ENCODE measurements at places on chromosomes 4 and X.

DNA sequence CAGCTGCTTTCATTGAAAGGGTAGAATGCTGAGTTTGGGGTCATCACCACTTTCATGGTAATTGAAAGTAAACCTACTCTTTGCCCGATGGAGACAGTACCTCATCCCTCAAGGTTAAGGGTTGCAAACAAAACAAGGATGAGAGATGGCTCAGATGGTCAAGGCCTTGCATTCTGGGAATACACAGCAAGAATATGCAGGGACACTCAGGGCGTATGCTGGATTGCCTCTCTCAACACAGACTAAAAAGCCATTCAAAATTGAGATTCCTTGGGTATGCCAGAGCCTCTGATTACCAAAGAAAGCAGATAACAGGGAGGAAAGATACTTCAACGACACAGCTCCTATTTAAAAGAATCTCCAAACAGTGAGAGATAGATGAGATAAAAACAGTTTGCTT, 310.4 kb downstream of the ARAP2 start:
- no peak overlapping the region for H3K27ac ChIP-seq
- no peak for DNase-seq
- no peaks in the 10 kb centered on the region for H3K4me1 ChIP-seq
- no peaks in the 10 kb centered on the region for H3K27me3 ChIP-seq
- H3K4me3 ChIP-seq = no peak overlapping the region

DNA sequence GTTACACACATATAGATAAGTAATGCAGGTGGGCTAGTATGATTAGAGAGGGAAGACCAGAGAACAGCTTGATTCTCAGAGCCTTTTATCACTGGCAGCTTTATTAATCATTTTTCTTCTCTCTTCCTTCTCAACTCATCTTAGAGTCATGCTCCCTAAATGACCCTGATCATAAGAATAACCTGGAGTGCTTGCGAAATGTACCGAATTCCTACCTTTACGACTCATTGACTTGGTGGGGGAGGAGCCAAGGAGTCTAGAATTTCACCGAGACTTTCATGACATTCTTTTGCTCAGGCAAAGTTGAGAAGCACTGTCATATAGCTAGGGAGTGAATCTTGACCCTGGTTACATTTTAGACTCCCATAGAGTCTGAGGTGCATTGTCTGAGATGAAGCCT, 298.9 kb upstream of the PUDP start:
- H3K27ac ChIP-seq = no peak overlapping the region
- no peaks in the 10 kb centered on the region for H3K27me3 ChIP-seq
- no peaks in the 10 kb centered on the region for H3K36me3 ChIP-seq
- DNase-seq = no peak
- H3K4me3 ChIP-seq = no peak overlapping the region

DNA sequence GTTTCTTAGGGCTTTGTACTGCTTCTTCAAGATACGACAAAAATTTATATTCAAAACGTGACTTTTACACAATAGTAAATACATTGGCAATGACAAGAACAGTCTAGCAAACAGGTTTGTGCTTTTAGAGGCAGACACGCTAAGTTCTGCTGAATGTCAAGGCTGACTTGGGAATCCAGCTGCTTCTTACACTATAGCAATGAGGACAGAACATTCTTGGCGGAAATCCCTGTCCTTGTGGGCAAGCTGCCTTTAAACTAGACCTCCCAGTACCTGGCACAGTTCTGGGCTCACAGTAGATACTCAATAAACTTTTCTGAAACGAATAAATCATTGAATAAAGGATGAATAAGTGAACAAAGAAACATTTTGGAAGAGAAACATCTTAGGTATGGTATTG, 148.2 kb downstream of the RASL11B start:
- peaks cover 18% of the 10 kb centered on the region for H3K4me1 ChIP-seq
- no peaks in the 10 kb centered on the region for H3K27me3 ChIP-seq
- DNase-seq = peak; percentile 53
- H3K27ac ChIP-seq = no peak overlapping the region

DNA sequence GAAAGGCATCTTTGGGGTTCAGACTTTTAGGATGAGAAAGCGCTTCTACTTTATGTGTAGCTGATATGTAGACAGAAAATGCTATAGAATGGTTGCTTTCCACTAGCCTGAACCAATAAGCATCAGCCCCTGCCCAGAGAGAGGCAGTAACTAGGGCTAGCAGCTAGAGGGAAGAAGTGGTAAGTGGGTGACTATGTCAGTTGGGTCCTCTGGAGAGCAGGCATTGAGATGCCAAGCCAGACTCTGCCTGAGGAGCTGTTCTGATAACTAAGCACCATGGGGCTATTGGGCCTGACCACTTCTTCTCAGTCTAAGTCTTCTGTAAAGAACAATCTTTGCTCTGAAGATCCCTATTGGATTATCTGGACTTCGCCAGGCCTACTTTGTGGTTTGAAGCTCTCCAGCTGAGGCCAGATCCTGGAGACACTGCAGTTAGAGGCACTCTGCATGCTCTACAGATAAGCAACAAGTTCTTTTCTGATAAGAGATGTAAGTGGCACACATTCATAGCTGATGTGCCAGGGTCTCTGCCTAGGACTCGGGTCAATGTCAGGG, 146.1 kb downstream of the RBM46 start:
- H3K27ac ChIP-seq = no peak overlapping the region
- H3K4me1 ChIP-seq = no peaks in the 10 kb centered on the region
- H3K4me3 ChIP-seq = no peak overlapping the region

- peak within 1 kb of the TSS; percentile 34 for H3K4me3 ChIP-seq
- no peak within 1 kb of the TSS for H3K27ac ChIP-seq
- H3K27me3 ChIP-seq = peaks cover 21% of the 10 kb centered on the region
- no peaks in the 10 kb centered on the region for H3K36me3 ChIP-seq
These were observed at the start of gene SNCA for GRCh38 chr4:89836897-89837384. Gene SNCA, minus strand, starts transcription at chr4:89837161. Its CDS starts 1,494 bp downstream, at chr4:89835667.

- H3K4me3 ChIP-seq = no peak overlapping the region
- no peak overlapping the region for H3K27ac ChIP-seq
- peaks cover 4% of the 10 kb centered on the region for H3K4me1 ChIP-seq
These were observed 90.6 kb downstream of the MID1IP1 start for GRCh38 chrX:38891641-38892413.

DNA sequence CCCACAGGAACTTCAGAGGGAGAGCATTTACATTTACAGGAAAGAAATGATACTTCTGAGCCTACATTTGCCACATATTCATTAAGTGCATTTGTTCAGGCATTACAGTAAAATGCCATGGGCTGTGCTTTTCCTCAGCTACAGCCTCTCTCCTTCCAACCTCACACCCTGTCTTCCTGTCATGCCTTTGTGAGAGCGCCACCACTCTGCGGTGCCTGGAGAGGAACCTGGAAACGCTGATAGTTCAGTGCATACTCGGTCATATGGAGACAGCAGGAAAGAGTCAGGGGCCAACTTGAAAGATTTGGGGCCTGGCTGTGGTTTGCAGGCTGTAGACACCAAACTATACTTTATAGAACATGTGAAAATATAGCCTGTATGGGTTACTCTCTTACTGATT, 40.5 kb downstream of the NFKB1 start:
- no peak overlapping the region for H3K4me3 ChIP-seq
- H3K36me3 ChIP-seq = peaks cover 10% of the 10 kb centered on the region
- no peak overlapping the region for H3K27ac ChIP-seq
- no peak for DNase-seq
- H3K27me3 ChIP-seq = no peaks in the 10 kb centered on the region

- H3K4me3 ChIP-seq = no peak overlapping the region
- H3K4me1 ChIP-seq = peaks cover 3% of the 10 kb centered on the region
- no peak overlapping the region for H3K27ac ChIP-seq
These were observed 20.1 kb upstream of the FRMPD4 start for GRCh38 chrX:12118134-12118533.

DNA sequence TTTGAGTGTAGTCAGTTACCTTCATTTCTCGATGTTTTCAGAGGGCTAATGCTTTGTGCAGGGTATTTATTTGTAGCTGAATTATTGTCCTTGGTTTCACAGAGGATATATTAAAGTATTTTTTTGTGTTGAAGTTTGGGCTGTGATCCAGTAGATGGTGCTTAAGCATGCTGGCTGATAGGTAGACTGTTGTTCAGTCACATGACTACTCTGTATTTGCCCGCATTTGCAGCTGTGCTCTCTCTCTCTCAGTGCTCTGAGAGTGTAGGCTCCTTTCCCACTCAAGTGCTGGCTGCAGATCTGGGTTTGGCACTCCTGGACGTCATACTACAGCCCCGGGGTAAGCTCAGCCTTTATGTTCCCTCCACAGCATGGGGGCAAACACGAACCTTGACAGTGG, 21.7 kb downstream of the RAB40AL start:
- no peak for DNase-seq
- H3K27me3 ChIP-seq = no peaks in the 10 kb centered on the region
- H3K4me3 ChIP-seq = no peak overlapping the region

DNA sequence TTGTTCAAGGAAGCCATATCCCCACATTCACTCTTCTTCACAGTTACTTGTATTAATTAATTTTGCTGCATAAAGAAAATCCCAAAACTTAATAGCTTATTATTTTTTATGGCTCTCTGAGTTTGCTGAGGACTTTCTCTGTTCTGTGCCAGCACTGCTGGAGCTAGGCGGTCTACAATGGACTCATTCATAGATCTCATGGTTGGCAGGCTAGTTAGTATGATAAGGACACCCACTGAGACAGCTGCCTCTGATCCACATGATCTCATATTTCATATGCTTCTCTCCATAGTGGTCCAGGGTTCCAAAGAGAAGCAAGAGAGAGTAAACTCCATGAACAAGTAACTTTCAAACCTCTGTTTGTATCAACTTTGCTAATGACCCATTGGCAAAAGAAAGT, 170.2 kb downstream of the ADGRA3 start:
- H3K36me3 ChIP-seq = no peaks in the 10 kb centered on the region
- H3K4me3 ChIP-seq = no peak overlapping the region
- DNase-seq = no peak
- H3K4me1 ChIP-seq = no peaks in the 10 kb centered on the region
- H3K27ac ChIP-seq = no peak overlapping the region

- H3K4me3 ChIP-seq = no peak overlapping the region
- peaks cover 9% of the 10 kb centered on the region for H3K4me1 ChIP-seq
- no peaks in the 10 kb centered on the region for H3K36me3 ChIP-seq
- no peaks in the 10 kb centered on the region for H3K27me3 ChIP-seq
- no peak overlapping the region for H3K27ac ChIP-seq
These were observed 115.6 kb downstream of the CAMK2D start for GRCh38 chr4:113645771-113646441.

DNA sequence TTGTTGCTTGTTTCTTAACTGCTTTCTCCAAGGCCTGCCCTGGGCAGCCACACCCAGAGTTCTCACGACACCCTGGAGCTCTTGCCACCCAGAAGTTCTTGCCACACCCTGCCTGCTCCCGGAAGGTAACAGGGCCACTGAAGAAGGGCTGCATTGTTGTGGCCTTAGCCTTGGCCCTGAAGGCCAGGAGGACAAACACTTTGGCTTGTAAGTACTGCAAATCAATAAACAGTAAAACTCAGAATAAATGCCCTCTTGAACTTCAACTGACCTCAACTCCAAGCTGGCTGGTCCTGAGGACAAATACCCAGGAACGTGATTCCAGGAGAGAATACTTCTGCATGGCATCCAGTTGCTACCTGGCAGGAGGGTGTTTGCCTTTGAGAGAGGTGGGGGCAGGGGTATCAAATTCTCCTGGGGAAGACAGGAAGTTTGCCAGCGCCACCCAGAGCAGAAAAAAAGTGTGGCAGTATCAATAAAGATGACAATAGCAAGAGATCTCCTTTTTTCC, 54.1 kb downstream of the TLR10 start:
- H3K4me3 ChIP-seq = no peak overlapping the region
- no peak for DNase-seq
- peaks cover 7% of the 10 kb centered on the region for H3K4me1 ChIP-seq
- no peak overlapping the region for H3K27ac ChIP-seq

GRCh38 chr4:140579278-140579677, 10.5 kb upstream of the UCP1 start:
- no peak overlapping the region for H3K4me3 ChIP-seq
- H3K4me1 ChIP-seq = no peaks in the 10 kb centered on the region
- H3K27ac ChIP-seq = no peak overlapping the region
- no peaks in the 10 kb centered on the region for H3K36me3 ChIP-seq
- peaks cover 48% of the 10 kb centered on the region for H3K27me3 ChIP-seq

GRCh38 chr4:82661181-82661992, 99.6 kb upstream of the TMEM150C start:
- no peak overlapping the region for H3K4me3 ChIP-seq
- H3K36me3 ChIP-seq = 0 out of 2 replicates have a peak, but pooled peaks cover 1% of the 10 kb centered on the region
- no peaks in the 10 kb centered on the region for H3K4me1 ChIP-seq
- DNase-seq = no peak
- H3K27ac ChIP-seq = no peak overlapping the region
- no peaks in the 10 kb centered on the region for H3K27me3 ChIP-seq

GRCh38 chr4:183256756-183257385, 63.2 kb downstream of the CLDN22 start:
- H3K27ac ChIP-seq = no peak overlapping the region
- no peaks in the 10 kb centered on the region for H3K27me3 ChIP-seq
- peak; percentile 54 for DNase-seq
- H3K4me3 ChIP-seq = no peak overlapping the region
- H3K36me3 ChIP-seq = peaks cover 38% of the 10 kb centered on the region

DNA sequence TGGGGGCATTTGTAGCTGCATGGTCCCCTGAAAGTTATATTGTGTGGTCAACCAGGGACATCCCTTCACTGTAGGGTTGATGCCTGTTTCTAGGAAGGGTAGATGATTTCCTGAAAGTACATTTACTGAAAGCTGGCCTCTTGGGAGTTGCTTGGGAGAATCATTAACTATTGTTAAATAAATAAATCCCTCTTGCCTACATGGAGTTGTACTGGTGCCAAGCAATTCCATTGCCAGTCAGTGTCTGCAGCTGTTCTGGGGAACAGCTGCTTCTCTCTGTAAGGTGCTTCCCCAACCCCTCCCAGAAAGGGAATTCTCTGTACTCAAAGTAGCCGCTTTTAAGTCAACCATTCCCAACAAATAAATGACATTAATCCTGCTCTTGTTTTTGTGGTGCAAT, 51.1 kb downstream of the C4orf51 start:
- H3K27ac ChIP-seq = no peak overlapping the region
- peaks cover 21% of the 10 kb centered on the region for H3K4me1 ChIP-seq
- H3K36me3 ChIP-seq = no peaks in the 10 kb centered on the region
- DNase-seq = peak; percentile 90
- no peaks in the 10 kb centered on the region for H3K27me3 ChIP-seq

GRCh38 chrX:153633048-153633447, 14.0 kb upstream of the DUSP9 start:
- H3K4me1 ChIP-seq = no peaks in the 10 kb centered on the region
- no peak for DNase-seq
- peaks cover 28% of the 10 kb centered on the region for H3K27me3 ChIP-seq
- H3K27ac ChIP-seq = no peak overlapping the region
- H3K36me3 ChIP-seq = no peaks in the 10 kb centered on the region
- no peak overlapping the region for H3K4me3 ChIP-seq

- H3K36me3 ChIP-seq = peaks cover 62% of the 10 kb centered on the region
- no peak overlapping the region for H3K27ac ChIP-seq
- no peaks in the 10 kb centered on the region for H3K27me3 ChIP-seq
- DNase-seq = no peak
- H3K4me1 ChIP-seq = peaks cover 3% of the 10 kb centered on the region
These were observed 88.4 kb downstream of the EVC start for GRCh38 chr4:5799406-5799805.

- no peaks in the 10 kb centered on the region for H3K27me3 ChIP-seq
- no peak overlapping the region for H3K4me3 ChIP-seq
- DNase-seq = no peak
- no peak overlapping the region for H3K27ac ChIP-seq
These were observed 292.4 kb downstream of the PPP1R2C start for GRCh38 chrX:42485601-42486000.
